Central memory CD8-positive, alpha-beta T cell (primary cell): ENCODE measurements at places on chromosomes 5 and 9.

GRCh38 chr5:91151947-91152346 is 231.2 kb downstream of the ARRDC3 start:
- no peak for DNase-seq

DNA sequence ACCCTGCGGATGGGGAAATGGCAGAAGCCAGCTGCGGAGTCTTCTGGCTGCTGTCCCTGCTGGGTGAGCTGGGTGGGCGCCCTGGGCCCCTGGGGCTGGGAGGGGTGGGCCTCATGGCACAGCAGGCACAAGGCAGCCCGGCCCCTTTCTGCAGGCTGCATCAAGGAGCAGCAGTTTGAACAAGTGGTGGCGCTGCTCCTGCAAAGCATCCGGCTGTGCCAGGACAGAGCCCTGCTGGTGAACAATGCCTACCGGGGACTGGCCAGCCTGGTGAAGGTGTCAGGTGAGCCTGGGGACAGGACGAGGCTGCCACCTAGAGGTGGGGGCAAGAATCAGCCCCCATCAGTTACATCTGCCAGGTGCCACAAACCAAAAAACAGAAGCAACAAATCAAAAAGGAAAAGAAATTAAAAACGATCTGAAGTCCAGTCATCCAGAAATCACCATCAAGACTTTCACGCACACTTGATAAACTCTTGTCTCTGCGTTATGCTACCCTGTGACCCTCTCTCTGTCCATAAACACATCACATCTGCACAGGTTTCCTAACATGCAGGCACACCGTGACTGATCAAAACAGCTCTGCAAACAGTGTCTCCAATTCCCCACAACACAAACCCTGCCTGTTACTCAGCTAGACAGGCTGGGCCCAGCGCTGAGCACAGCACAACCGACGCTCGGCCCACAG is 13.9 kb downstream of the REXO4 start:
- peak; percentile 43 for DNase-seq

- DNase-seq: no peak
Observed at GRCh38 chr5:160573318-160573717, 151.7 kb downstream of the PTTG1 start.

GRCh38 chr9:137006116-137007003 is 10.0 kb upstream of the CLIC3 start:
- DNase-seq: no peak

- no peak for DNase-seq
Observed at GRCh38 chr5:32714836-32715235, 3.7 kb downstream of the NPR3 start.

DNA sequence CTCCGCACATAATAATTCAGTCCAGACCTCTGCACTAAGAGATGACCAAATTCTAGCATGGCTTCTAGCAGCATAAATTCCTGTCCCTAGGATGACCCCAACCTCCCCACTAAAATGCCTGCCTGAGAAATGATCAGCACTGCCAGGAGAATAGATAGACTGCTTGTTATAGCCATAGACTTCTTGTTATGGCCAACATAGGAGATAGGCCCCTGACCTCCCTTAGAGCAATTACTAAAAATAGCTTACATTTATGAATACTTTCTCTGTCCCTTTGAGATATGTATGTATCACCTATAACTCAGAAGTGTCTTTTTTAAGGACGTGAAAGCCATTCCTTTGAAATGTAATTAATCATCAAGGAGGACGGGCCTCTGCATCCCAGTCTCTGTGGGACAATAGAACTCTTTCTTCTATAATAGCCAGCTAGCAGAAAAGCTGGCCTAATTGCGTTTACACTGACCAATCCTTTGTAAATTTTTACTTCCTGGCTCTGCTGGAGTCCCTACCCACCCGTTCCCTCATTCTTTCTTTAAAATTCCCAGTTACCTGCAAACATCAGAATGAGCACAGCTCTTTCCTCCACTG is 1002.7 kb downstream of the CDH18 start:
- no peak for DNase-seq

GRCh38 chr5:54547711-54548250 is 30.2 kb downstream of the SNX18 start:
- no peak for DNase-seq

DNA sequence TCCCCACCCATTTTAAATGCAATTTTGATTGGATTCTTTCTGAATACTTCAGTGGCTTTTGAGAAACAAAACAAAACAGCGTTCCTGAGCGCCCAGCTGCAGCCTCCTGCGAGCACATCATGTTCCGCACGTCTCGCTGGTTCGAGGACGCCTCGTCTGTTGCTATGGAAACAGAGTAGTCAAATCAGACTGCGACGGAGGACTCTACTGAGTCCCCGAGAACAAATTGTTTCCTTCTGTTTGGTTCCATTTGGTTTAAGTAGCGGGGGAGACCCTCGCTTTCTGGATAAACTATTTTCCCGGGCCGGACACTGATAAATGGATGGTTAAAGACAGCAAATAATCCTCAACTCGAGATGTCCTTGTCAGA is 69.0 kb downstream of the SLC28A3 start:
- no peak for DNase-seq

DNA sequence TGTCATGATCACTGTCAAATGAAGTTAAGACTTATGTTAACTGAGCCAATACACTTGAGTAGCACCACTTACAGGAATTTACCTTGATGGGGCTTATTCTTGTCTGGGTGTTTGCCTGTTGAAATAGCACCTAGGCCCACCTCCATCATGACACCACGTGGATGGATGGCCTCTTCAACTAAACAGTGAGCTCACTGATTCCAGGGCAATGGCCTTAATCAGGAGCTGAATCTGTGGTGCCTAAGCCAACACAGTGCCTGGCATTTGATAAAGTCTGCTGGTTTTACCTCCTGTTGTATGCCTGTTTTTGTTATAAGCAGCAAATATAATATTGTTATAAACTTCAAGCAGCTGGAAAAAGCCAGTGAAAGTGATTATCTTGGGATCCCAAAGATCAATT is 190.5 kb downstream of the LURAP1L start:
- DNase-seq: no peak

GRCh38 chr5:112923148-112923917 is 1.3 kb upstream of the REEP5 start:
- DNase-seq: peak; percentile 30

GRCh38 chr5:171601266-171601881 is 181.9 kb downstream of the FGF18 start:
- no peak for DNase-seq

GRCh38 chr5:16540421-16540820 is 74.8 kb upstream of the ZNF622 start:
- DNase-seq: no peak

DNA sequence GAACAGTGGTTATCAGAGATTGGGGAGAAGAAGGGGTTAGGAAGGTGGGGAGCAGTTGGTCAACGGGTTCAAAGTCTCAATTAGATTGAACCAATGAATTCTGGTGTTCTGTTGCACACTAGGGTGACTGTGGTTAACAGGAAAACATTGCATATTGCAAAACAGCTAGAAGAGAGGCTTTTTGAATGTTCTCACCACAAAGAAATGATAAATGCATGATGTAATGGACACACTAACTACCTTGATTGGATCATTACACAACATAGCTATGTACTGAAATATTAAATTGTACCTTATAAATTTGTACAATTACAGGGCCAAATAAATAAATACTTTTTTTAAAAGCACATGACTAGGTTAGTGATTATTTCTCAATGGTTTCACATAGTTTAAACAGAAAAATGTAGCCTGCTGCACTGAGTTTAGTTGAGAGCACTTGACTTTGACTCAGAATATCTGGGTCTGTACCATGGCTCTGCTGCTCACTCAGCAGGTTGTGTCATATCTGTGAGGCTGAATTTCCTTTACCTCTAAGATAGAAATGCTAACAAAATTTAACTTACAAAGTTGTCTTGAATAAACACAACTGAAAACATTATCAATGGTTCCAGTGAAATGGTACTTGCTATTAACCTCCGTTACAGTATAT is 30.4 kb downstream of the NUDT12 start:
- DNase-seq: no peak

- DNase-seq: no peak
Observed at GRCh38 chr9:130034570-130034969, 8.4 kb downstream of the FNBP1 start.

- no peak for DNase-seq
Observed at GRCh38 chr5:116225281-116225922, 140.6 kb downstream of the COMMD10 start.

DNA sequence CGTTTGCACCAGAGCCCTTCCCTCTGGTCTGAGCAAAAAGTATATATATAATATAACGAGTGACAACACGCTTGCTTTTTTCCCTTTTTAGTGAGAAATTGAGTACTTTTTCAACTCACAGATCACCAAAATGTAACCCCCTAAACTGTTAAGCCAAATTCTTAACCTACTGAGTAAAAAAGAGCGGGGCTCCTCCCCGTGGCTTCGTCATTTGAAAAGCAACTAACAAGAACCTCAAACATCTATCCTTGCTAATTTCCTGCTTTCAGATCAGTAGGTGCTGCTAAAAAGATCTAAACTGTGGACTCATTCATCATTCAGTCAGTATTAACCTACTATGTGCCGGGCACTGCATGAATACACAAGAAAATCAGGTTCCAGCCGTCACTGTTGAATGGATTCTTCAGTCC is 1.0 kb upstream of the PTBP3 start:
- peak; percentile 31 for DNase-seq

GRCh38 chr5:154189819-154190594 is 526 bp upstream of the GALNT10 start:
- DNase-seq: peak; percentile 72

DNA sequence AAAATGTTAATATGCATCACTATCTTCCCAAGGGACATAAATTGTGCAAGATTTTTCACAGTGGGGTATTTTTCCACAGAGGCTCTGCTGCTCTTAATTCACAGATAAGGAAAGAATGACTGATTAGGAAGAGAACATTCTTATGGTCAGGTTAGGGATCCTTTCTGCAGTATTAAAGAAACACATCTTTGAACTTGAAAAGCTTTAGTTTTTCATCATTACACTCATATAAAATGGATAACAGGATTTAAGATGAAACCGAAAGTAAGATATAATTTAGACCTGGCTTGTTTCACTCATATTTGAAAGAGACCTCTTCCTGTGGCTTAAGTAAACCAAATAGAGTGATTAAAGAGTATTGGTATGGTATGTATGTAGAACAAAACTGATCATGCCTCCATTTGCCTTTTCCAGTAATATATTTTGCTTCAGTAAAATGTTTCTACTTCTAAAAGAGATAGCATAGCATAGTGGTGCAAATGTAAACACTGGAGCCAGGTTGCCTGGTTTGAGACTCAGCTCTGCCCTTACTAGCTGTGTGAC is 160.0 kb downstream of the PRR16 start:
- DNase-seq: no peak

DNA sequence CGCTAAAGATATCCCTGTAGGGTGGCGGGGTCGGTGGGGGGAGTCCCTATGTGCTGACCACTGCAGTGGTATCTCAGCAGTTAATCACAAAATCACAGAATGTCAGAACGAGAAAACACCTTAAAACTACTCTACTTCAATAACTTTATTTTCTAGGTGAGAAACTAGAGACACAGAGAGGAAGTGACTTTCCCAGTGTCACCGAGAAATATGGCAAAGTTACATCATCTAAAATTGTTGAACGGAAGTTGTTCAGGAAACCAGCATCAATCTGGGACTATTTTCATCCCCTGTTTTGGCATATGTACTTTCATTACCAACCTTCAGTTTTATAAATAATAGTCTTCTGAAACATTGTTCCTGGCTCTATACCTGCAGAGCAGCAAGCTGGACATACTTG is 384.0 kb downstream of the SPOCK1 start:
- no peak for DNase-seq

GRCh38 chr5:53099546-53099945 is 10.0 kb downstream of the MOCS2 start:
- DNase-seq: no peak

- no peak for DNase-seq
Observed at GRCh38 chr5:174318578-174318977, 273.1 kb downstream of the NSG2 start.

GRCh38 chr5:139816566-139816965 is 21.0 kb downstream of the PSD2 start:
- no peak for DNase-seq

GRCh38 chr9:128593039-128593438 is 40.7 kb downstream of the SPTAN1 start:
- DNase-seq: no peak

DNA sequence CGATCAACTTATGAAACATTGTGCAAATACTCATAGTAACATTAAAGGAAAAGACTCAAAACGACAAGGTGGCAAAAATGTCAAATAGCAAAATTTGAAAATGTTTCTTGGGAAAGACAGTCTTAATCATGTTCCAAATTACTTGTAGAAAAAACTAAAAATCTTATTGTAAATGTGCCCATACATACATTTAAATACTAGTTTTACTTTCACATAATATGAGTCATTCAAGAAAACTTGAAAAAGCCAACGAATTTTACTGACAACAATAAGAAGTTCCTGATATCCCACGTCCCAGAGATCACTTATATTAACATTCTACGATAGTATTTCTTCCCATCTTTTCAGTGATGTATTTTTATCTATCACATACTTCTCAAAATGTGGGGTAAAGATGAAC is 13.7 kb downstream of the MLLT3 start:
- DNase-seq: no peak

DNA sequence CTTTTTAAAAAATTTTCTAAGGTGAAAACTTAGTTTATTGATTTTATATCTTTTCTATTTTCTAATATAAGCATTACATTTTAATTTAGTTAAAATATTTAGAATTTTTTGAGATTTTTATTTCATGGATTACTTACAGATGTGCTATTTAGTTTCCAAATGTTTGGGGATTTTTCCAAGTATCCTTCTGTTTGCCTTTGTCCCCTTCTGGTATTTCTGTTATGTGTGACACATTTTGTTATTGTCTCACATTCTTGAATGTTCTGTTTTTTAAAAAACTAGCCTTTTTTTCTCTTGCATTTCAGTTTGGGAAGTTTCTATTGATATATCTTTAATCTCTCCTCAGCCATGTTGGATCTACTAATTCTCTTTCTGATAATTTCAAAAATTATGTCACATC is 234.9 kb downstream of the FAM170A start:
- no peak for DNase-seq

DNA sequence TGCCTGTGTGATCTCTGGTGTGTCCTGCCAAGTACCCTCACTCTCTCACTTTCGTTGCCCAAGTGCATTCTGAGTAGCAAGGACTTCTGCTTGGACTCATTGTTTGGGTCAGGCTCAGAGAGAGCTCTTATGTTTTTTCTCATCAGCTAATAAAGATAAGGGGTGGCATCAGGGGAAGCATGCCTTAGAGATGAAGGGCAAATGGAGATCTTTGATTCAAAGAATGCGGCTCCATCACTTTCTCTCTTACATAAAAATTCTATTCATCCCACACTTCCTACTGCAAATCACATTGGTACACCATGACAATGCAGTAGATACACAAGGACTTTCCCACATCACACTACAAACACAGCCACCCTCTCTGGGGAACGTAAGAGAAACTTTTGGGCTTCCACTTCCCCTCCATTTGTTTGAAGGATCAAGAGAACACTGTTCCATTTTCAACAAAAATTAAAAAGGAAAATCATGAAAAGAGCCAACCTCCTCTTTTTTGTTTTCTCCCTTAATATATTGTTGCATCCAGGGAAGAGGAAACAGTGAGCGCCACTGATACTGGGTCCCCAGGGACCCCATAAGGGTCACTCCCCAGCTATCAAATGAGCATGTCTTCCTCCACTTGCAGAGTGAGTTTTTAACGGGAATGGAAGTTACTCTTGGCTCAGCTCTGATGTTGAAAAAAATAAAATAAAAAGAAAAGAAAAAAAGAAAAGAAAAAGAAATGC is 73.0 kb downstream of the ZNF366 start:
- DNase-seq: no peak
